ENCODE measurements at places on chromosomes 12 and 14.

GRCh38 chr14:21234112-21234511 lies 35.1 kb downstream of the HNRNPC start:
- DNase-seq = no peak

GRCh38 chr12:71415336-71416231 lies 24.0 kb upstream of the LGR5 start:
- peak; percentile 7 for DNase-seq

DNA sequence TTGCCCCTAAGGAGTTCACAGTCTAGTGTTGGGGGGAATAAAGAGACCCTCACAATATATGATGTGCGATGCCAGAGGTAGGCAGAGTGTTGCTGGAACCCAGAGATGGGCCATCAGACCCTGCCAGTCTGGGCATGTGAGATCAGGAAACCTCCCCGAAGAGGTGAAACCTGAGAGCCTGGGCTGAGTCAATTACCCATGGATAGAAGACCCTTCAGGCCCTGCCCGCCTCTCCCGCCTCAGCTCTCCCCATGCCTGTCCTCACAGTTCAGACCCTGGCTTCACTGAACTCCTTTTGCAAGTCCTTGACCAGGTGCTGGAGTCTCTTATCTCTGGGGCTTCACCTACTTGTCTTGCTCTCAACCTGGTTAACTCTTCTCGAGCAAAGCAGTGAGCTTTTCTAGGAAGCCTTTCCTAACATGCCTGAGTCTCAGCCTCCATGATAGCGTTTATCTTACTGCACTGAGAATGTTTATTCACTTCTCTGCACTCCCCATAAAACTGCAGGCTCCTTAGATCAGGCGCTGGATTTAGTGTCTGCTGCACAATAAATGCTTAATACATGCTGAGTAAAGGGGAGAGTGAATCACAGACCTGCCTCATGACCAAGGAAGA lies 19.6 kb downstream of the ALDH1L2 start:
- no peak for DNase-seq

GRCh38 chr12:3538466-3539030 lies 47.5 kb downstream of the PRMT8 start:
- no peak for DNase-seq

DNA sequence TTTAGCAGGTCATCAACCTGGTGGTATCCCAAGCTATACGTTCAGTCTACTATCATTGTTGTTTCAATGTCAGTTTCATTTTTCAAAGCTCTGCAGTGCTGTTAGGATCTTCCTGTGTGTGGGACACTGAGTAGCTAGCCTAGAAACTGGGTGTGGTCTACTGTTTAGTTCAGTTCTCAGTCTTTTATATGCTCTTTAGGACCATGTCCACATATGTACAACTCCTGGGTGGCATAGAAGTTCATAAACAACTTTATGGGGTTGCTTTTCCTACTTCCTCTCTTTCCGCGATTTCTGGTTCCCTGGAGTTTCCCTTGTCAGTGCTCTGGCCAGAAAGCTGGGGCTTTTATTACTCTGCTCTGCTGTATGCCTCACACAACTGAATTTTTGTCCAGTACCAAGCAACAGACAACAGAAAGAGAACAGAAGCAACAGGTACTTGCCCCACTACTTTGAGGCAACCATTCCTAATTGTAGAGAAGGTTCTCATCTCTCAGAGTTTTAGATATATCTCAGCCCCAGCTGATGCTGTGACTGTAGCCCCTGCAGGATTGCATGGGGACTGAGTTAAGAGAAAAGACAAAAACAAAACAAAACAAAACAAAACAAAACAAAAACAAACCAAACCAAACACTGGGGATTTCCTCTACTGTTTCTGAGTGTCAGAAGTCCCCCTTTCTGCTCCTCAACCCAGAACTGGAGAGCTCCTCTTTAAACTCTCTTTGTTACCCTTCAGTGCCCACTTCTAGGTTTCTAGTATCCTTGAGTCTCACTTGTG lies 30.3 kb downstream of the MIS18BP1 start:
- no peak for DNase-seq

DNA sequence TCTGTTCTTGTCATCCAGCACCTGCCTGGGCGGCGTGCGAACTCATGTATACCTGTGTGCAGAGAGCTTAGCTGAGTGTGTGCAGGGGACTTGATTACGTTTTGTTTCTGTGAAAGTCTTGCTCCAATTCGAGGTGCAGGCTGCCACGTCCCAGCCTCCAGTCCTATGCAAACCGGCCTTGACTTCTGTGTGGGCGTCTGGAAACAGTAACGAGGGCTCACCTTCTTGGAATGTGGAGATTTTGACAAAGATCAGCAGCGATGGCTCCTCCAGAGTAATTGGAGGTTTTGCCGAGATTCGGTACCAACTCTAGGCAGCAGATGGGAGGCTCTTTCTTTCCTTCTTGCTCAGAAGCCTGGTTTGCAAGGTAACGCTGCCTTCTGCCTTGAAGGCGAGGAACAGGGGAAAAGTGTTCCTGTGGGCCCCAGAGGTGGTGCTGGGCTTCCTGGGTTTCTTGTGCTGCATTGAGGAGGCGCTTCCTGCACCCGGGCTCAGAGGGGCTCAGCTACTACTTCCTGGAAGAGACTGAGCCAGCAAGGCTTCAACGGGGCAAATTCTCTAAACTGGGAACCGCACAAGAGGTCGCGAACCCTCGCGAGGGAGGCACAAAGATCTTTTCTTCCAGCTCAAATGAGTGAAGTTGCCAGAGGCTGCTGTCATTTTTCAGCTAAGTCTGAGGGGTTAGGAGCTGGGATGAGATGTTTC lies 249.0 kb downstream of the AACS start:
- no peak for DNase-seq

- DNase-seq = no peak
Observed at GRCh38 chr14:45267071-45267470, 14.1 kb upstream of the MIS18BP1 start.

GRCh38 chr14:75128596-75128990 lies 1.7 kb upstream of the NEK9 start:
- no peak for DNase-seq

DNA sequence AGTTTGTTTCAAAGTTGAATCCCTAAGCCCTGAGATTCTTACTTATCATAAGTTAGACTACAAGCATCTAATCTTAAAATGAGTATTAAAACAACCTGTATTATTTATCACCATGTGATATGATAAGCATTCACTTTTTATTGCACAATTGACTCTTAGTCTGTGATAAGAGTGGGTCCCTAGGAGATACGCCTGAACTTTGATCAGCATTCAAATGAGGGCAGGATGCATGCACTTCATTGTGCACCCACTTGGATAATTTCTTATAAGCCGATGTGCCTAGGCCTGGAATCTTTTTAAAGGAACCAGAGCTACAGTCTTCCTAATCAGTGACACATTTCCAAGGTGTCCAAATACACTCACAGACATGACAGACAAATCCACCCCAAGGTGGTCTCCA lies 31.4 kb upstream of the SPTLC2 start:
- DNase-seq = no peak

- no peak for DNase-seq
Observed at GRCh38 chr12:123859035-123859434, 96.9 kb downstream of the DNAH10 start.
